Prostate gland (tissue), 2 donors: ENCODE measurements at places on chromosomes 3 and 15.

DNA sequence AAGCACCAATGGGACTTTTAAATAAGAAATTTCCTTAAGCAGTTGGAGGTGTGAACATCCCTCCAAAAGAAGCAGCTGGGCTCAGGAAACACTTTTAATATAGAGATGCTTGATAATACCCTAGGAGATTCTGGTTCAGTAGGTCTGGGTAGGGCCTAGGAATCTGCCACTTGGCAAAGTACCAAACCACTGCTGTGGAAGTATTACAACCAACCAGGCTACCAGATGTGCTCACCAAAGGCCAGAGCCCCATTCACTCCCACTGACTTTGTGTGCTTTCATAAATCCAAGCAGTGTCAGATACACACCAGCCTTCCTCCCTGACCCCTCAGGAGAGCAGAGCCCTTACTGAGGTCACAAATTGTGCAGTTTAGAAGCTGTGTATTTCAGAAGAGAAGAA, 162.6 kb downstream of the CCNL1 start:
- DNase-seq, result no peak

DNA sequence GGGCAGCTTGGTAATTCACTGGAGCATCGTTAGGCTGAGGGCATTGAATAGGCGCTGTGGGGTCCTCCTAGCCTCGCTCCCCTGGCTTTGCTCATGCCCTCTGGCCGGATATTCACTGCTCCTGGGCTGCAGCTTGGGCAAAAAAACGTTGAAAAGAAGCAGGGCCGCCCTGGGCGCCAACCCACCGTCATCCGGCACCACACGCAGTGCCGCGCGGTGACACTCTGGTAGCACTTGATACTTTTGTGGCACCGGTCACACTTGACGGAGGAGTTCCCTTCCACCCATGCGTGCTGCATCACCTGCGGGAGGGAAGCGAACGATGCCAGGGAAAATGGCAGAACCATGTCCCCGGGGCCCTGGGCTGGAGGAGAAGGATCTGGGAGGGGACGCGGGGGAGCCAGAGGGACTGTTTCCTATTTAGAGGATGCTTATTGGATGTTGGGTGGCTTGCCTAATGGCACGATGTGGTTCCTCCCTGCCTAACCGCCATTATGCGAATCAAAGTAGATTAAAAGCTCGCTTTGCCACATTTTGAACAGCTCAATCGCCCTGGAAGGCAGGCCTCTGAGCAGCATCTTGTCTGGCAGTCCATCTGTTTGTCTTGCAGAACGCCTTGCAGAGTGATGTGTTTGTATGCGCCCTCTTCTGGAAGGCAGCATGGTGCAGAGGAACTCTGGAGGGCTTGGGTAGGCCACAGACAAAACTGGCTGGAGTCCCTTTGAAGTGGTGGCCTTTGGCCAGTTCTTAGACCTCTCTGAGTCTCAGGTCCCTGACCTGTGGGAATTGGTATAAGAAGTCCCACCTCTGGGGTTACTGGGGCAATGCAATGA, 93.2 kb downstream of the DGKG start:
- no peak for DNase-seq

DNA sequence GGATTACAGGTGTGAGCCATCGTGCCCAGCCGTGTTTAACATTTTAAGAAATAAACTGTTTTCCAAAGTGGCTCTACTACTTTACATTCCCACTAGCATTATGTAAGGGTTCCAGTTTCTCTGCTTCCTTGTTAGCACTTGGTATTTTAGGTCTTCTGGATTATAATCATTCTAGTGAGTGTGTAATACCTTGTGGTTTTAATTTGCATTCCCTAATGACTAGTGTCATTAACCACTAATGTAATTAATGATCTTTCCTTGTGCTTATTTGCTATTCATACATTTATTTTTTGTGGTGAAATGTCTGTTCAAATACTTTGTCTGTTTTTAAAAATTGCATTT, 30.7 kb downstream of the ARIH2 start:
- no peak for DNase-seq

DNA sequence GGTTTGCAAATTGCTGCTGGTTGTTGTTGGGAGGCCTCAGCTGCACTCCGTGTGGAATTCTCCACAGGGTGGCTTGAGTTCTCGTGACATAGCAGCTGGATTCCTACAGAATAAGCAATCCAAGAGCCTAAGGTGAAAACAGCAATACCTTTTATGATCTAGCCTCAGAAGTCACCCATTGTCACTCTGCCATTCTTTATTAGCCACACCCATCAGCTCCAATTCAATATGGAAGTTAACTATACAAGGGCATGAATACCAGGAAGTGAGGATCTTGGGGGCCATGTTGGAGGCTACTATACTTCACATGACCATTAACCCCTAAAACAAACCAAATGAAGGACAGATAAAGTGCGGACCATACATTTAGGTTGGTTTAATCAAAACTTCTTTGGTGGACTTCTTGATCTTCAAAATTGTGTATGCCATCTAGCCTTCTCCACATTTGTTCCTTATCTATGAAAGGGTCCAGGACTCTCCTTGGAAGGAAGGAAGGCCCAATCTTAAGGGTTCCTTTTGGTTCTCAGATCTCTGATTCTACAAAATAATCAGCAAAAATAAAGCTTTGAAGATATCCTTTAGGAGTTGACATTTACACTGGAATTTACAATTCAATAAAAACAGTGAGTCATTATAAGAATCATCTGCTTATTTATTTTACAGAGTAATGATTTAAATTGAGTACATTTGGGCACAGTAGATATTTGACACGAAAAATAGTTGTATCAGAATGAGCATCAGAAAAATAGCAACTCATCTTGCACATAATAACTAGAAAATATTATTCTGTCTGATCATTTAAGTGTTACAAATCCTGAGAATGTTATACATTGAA, 21.5 kb downstream of the CIAO2A start:
- no peak for DNase-seq

- DNase-seq, result no peak
These were observed 549.5 kb downstream of the DIPK2A start for GRCh38 chr3:144521131-144521530.

DNA sequence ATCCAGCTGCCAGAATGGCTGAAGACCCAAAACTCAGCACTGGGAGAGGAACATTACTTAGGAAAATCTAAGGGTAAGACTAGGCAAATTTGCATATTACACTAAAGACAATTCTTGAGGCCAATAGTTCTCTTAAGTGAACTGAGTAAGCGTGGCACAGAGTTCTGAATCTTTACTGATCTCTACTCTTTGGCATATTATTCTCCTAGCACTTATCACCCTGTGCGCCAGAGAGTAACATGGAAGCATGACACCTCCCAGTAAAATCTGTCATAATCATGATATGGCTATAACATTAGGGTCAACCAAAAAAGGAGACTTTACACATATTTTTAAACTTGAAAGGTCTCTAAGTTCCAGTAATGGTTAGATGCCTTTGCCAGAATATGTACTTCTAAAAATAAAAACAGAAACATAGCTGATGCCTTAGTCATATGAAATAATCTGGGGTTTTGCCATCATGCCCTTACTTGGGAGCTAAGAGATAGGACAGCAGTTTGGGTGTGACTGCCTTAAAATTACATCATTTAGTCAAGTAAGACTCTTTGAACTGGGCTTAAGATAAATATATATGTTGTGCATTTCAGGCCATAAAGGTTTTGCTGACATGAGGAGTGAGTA, 290.5 kb downstream of the PLCL2 start:
- no peak for DNase-seq

DNA sequence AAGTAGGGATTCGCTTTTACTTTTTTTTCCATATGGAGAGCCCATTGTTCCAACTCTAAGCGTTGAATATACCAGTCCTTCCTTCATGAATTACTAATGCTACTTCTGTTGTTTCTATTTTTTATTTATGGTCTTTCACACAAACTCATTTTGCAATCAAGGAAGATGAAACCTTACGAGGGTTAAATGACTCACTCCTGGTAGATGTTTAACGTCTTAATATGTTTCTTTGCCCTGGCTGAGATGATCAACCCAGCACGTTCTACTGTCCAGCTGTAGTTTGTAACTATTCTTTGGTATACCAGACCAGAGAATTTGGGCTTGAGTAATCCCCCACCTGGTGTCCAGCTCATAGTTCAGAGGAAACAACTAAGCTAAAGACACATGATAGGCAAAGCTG, 23.1 kb downstream of the CDCP1 start:
- DNase-seq, result no peak

DNA sequence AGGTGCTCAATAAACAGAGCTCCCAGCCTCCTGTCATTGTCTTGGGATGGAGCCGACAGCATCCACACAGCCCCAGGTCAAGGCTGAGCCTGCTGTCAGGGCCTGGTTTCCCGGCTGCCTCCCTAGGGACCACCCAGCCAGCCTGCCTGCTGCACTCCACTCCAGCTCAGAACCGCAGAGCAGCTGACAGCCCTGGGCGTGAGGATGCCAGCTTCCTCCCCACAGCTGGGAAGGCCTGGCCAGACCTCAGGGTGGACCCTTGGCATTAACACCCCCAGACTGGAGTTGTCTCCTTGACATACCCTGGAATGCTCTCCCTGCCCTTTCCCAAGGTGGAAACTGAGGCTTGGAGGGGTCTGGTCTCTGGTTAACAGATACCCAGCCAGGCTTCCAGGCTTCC, 112.0 kb downstream of the WNT7A start:
- DNase-seq, result no peak

GRCh38 chr3:37574177-37574943, 287.3 kb upstream of the CTDSPL start:
- DNase-seq, result no peak

GRCh38 chr3:123813876-123814275, 70.3 kb downstream of the MYLK start:
- DNase-seq, result no peak

GRCh38 chr15:43920815-43921214, 94.0 kb downstream of the WDR76 start:
- no peak for DNase-seq

GRCh38 chr3:190534986-190535385, 21.1 kb downstream of the IL1RAP start:
- no peak for DNase-seq

DNA sequence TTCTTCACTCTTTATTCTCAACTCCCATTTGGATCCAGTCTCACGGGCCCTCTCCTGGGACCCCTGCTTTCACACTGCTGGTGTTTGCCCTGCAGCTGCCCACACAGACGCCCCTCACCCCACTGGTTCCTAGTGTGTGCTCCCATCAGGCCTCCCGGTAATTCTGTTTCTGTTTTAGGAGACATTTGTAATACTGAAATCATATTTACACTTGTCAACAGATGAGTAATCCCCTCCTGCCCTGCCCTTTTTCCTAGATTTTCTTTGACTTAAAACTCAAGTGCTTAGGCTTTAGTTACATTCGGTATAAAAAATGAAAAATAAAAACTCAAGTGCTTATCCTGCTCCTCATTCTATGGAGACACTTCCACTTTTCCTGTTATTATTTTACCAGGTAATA, 18.4 kb upstream of the ABTB1 start:
- DNase-seq, result no peak

GRCh38 chr3:8981700-8982099, 18.4 kb upstream of the RAD18 start:
- DNase-seq, result no peak

DNA sequence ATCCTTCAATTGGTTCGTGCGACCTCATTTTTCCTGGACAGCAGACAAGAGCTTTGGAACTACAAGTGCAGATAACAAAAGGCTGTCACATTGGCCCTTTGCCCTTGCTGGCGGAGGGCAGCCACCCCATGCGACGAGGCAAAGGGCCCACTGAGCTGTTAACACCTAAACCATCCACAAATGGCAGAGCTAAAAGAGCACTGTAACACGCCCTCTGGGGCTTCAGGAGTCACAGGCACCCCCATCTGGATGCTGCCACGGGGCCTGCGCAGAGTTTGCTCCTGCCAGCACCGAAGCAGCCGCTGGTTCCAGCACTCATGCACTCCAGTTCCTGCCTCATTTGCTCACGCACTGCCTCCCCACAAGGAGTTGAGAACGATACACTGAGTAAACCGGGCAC, 524.9 kb downstream of the ZNF385D start:
- no peak for DNase-seq

GRCh38 chr3:33855884-33856546, 57.6 kb downstream of the PDCD6IP start:
- no peak for DNase-seq

DNA sequence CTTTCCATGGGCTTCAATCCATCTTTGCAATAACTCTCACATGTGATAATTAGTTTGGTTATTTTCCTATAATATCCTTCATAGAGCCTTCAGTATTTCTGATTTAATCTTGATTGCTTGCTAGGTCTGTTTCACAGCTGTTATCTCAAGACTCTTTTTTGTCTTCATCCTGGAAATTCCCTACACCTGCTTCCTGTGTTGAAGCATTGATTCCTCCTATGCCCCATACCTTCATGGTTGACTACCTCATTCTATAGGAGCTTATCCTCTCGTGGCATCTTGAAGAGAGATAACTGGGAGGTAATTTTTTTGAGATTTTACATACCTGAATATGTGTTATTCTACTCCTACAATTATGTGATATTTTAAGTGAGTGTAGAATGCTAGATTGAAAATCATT, 26.7 kb downstream of the PIK3CA start:
- no peak for DNase-seq

GRCh38 chr3:134601539-134602439, 49.0 kb downstream of the KY start:
- no peak for DNase-seq

- DNase-seq, result no peak
These were observed 154.2 kb upstream of the KCNMB2 start for GRCh38 chr3:178381971-178382448.

- no peak for DNase-seq
These were observed 239.3 kb downstream of the CPNE4 start for GRCh38 chr3:131795390-131796090.

- DNase-seq, result no peak
These were observed 159.2 kb downstream of the ZPLD1 start for GRCh38 chr3:102593812-102594602.

DNA sequence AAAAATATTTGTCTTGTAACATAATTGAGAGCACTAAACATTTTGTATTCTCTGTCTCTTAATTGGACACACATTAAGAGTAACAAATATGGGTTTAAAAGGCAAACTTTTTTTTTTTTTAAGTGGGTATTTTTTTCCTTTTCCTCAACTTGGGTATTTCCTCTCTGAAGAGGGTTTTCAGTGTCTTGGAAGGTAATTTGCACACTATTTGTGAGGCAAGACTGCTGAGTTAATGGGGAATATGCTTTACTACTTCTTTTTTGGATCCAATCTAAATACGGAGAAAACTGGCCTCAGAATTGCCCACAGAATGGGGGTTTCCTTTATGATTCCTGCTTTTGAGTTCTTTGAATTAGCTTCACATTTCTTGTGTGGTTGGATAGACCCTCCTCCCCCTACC, 105.2 kb downstream of the FNDC3B start:
- no peak for DNase-seq

GRCh38 chr3:175695251-175695650, 836.1 kb downstream of the NAALADL2 start:
- DNase-seq, result no peak

- no peak for DNase-seq
These were observed 211.9 kb downstream of the SV2B start for GRCh38 chr15:91311986-91312385.

GRCh38 chr3:154123906-154124305, 2.7 kb downstream of the ARHGEF26 start:
- no peak for DNase-seq

GRCh38 chr3:126512026-126512425, 5.5 kb downstream of the UROC1 start:
- DNase-seq, result no peak

GRCh38 chr15:47856071-47856470, 138.8 kb downstream of the SEMA6D start:
- DNase-seq, result no peak

- DNase-seq, result no peak
These were observed 8.9 kb downstream of the MKRN2OS start for GRCh38 chr3:12536423-12536822.
